ENCODE measurements at places on chromosomes 3 and 15.

DNA sequence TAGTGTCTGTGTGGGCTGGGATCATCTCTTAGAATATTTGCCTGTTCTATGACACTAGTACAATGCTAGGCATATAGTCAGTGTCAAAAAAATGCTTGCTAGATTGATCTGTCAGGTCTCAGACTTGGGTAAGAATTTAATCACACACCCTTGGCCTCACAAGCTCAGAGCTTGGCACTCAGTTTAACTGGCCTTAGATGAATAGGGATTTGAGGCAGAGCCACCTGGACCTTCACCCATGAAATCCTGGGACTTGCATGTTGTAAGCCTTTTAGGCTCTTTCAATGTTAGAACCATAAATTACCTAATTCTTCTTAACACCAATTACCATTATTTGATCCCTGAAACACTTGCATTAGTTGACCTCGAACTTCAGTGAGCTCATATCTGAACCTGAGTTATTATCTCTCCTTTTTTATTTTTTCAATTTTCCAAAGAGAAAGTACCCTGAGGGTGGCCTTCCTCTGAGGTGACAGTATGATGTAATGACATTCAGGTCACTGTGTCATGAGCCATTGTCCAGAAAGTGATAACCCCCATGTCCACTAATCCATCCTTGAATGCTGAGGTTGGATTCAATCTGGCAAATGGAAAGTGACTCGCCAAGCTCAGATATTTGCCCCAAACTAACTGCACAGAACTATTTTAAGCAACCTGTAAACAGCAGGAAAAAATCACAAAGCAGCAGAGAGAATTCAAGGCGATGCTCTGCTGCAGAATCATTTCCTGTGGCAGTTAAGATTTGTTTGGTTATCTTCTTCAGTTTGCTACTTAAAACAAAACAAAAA is 615.2 kb upstream of the NR2F2 start:
- no peak for DNase-seq

- DNase-seq, result no peak
Measured at GRCh38 chr3:181956122-181956521, 244.4 kb downstream of the SOX2 start.

GRCh38 chr3:182802413-182803390 is 9.4 kb downstream of the ATP11B start:
- no peak for DNase-seq

GRCh38 chr3:133999891-134000685 is 29.6 kb downstream of the SLCO2A1 start:
- no peak for DNase-seq

DNA sequence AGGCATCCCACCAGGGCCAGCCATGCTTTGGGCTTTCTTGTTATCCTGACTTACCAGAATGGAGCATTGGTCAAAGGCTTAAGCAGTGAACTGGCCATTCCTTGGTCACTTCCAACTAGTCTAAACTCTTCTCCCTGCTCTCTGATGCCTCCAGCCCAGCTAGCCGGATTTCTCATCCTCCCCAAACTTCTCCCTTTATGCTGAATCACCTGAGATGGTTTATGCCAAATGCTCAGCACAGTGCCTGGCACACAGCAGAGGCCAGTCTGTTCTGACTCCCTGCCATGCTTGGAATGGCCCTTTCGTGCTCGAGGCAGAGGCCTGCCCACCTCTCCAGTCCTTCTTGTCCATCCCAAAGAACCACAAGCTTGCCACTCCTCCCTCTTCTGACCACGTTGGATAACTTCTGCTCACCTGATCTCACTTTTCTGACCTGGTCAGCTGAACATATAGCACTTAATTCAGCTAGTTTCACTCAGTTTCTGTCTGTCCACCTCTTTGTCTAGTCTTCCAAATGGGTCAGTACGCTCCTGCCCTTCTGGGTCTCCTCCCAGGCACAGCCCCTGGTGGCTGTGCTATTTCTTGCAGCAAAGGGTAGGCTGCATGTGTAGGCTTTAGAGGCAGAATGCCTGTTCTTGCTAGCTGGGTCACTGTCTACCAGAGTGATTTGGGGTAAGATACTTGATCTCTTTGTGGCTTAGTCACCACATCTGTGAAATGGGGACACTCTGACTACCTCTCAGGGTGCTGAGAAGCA is 2.2 kb upstream of the RBP1 start:
- DNase-seq, result no peak

DNA sequence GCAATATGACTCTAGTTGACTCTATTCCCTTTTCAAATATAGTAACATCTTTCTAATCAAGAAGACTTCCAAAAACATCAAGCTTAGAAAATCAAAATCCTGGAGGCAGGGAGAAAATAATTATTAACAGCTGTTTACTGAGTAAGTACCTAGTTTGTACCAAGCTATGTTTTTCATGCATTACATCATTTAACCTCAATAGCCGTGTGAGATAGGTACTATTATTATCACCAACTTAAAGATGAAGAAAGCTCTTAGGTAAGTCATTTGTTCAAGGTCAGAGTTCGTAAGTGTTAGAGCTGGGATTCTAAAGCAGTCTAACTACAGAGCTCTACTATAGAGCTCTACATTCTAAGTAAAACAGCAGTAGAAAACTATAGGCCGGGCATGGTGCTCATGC is 41.6 kb downstream of the GSK3B start:
- no peak for DNase-seq
